ENCODE measurements at places on chromosomes 12 and 14. TPM values are rescaled to one million over a fixed set of nuclear protein-coding genes. Genes with fewer than 3 reads are reported as not detected.

DNA sequence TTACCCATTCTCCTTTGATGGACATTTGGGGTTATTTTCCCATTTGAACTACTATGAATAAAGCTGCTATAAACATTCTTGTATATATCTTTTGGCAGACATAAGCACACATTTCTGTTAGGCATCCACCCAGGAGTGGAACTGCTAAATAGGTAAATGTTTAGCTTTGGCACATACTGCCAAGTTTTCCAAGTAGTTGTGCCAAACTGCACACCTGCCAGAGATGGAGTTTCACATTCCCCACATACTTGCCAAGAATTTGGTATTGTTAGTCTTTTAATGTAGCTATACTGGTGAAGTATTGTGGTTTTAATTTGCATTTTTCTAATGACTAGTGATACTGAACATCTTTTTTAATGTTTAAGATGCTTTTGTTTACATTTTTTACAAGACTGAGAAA lies 201.0 kb downstream of the GXYLT1 start:
- H3K27me3 ChIP-seq, result no peaks in the 10 kb centered on the region
- no peak overlapping the region for H3K27ac ChIP-seq
- H3K4me3 ChIP-seq, result no peak overlapping the region
- no peaks in the 10 kb centered on the region for H3K4me1 ChIP-seq
- H3K36me3 ChIP-seq, result no peaks in the 10 kb centered on the region
- DNase-seq, result no peak

DNA sequence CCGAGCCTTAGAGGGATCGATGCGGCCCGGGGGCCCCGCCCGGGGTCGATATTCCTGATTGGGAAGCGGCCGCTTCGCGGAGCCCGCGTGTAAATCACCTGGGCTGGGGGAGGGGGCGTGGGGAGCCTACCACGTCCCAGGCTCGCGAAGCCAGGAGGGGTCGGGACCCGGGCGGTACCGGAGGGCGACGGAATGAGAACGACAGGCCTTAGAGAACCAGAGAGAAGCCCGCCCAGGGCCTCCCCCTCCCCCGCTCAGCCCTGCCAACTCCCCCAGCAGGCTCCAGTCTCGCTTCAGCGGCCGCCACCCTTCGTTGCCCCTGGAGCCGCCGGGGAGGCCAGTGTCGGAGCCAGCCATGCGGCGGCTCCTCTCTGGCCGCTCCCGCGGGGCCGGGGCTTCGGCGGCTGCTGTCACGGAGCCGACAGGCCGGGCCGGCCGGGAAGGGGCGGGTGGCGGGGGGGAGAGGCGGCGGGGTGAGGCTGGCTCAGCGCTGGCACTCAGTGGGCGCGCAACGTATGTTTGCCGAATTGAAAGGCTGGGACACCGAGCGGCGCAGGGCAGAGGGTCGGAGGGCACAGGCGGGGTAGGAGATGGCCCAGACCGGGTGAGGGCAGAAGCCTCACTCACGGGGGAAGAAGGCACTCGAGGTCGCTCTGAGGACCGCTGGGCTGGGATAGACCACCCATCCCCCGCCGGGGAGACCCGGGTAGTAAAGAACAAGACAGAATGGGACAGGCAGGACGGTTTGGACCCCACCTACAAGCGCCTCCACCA lies 1.4 kb upstream of the DNAJC22 start:
- peaks cover 97% of the 10 kb centered on the region for H3K27me3 ChIP-seq
- peak overlapping the region; percentile 65 for H3K4me3 ChIP-seq
- no peaks in the 10 kb centered on the region for H3K36me3 ChIP-seq
- no peak for DNase-seq

GRCh38 chr12:2003676-2004112 lies 563 bp downstream of the DCP1B start:
- H3K27ac ChIP-seq, result peak overlapping the region; percentile 90
- no peak for DNase-seq
- no peaks in the 10 kb centered on the region for H3K36me3 ChIP-seq
- H3K4me3 ChIP-seq, result peak overlapping the region; percentile 82

DNA sequence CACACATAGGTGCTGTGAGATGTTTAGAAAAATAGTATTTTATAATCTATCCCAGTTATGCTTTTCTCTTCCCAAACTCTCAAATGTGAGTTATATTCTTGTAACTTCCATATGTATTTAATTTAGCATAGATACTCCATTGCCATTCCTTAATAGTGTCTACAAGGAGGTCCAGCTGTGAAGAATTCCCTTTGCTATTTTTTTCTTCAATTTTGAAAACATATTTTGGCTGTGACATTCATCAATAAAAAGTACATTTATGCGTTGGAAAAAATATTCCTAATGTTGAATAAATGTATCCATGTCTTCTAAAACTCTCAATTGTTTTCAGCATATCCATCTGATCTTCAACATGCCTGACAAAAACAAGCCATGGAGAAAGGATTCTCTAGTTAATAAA lies 1402.0 kb upstream of the SEL1L start:
- H3K27me3 ChIP-seq, result no peaks in the 10 kb centered on the region
- no peak overlapping the region for H3K27ac ChIP-seq
- no peak for DNase-seq
- H3K36me3 ChIP-seq, result no peaks in the 10 kb centered on the region
- H3K4me3 ChIP-seq, result no peak overlapping the region
- H3K4me1 ChIP-seq, result no peaks in the 10 kb centered on the region

- no peak overlapping the region for H3K27ac ChIP-seq
- no peaks in the 10 kb centered on the region for H3K36me3 ChIP-seq
- DNase-seq, result no peak
- H3K4me1 ChIP-seq, result no peaks in the 10 kb centered on the region
- H3K27me3 ChIP-seq, result no peaks in the 10 kb centered on the region
Observed at GRCh38 chr14:91927191-91927590, 20.3 kb downstream of the FBLN5 start.

DNA sequence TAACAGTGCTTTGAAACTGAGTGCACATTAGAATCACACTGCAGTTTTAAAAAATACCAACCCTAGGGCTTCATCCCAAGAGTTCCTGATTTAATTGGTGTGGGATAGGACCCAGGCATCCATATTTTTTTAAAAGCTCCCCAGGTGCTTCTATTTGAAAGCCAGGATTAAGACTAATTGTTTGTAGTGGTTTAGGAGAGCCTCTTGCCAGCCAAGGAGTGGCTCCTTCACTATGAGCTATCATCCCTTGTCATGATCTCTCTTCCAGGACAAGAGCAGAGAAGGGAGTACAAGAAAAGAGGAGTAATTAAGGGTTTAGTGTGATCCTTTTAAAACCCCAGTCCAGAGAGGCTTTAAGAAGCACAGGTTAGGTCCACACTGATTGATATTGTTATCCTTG lies 178.0 kb downstream of the CAND1 start:
- no peak overlapping the region for H3K27ac ChIP-seq
- H3K27me3 ChIP-seq, result no peaks in the 10 kb centered on the region

GRCh38 chr14:30496852-30497251 lies 62.1 kb upstream of the G2E3 start:
- H3K27ac ChIP-seq, result no peak overlapping the region
- no peaks in the 10 kb centered on the region for H3K27me3 ChIP-seq
- no peaks in the 10 kb centered on the region for H3K4me1 ChIP-seq

DNA sequence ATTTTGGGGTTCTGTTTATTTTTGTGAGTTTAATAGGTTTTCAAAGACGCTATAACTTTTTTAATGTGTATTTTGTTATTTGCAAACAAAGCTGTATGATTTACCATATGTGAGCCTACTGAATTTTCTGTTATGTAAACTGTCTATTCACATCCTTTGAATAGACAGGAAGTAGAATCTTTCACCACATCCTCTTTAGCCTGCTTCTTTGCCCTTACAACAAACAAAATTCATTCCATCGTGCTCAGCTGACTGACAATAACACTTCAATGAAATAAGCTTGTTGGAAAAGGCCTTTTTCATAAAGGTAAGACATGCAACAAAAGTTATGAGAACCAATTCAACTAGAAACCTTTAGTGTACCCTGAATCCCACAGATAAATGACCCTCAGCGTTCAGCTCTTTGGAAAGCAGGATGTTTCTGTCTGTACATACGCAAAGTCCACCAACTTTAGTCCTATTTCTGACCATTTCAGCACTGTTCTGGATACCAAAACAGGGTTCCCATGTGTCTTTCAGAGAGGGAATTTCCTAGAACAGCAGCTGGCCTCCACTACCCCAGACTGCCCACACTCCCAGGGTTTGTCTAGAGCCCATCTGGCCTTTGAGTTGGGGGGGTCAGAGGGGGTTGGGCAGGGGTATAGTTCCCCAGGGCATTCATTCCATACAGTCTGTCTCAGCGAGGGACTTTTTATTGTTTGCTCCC lies 71.3 kb downstream of the DUSP6 start:
- H3K27ac ChIP-seq, result peak overlapping the region; percentile 10
- H3K4me1 ChIP-seq, result no peaks in the 10 kb centered on the region
- no peaks in the 10 kb centered on the region for H3K27me3 ChIP-seq
- H3K4me3 ChIP-seq, result no peak overlapping the region

LBHD2 gene
- not detected for total RNA-seq

DDX11 gene
- 7.3 TPM for total RNA-seq

KRT71 gene
- not detected for total RNA-seq

ASB2 gene
- total RNA-seq, result 819 TPM

Data from gastrocnemius medialis (tissue), 4 donors.